RWPE1 (cell line): ENCODE measurements at places on chromosomes 1 and 21.

- DNase-seq: no peak
These were observed 8.5 kb downstream of the SERTAD4 start for GRCh38 chr1:210241121-210241520.

- peak; percentile 26 for DNase-seq
These were observed 4.0 kb downstream of the CASQ2 start for GRCh38 chr1:115764541-115764940.

DNA sequence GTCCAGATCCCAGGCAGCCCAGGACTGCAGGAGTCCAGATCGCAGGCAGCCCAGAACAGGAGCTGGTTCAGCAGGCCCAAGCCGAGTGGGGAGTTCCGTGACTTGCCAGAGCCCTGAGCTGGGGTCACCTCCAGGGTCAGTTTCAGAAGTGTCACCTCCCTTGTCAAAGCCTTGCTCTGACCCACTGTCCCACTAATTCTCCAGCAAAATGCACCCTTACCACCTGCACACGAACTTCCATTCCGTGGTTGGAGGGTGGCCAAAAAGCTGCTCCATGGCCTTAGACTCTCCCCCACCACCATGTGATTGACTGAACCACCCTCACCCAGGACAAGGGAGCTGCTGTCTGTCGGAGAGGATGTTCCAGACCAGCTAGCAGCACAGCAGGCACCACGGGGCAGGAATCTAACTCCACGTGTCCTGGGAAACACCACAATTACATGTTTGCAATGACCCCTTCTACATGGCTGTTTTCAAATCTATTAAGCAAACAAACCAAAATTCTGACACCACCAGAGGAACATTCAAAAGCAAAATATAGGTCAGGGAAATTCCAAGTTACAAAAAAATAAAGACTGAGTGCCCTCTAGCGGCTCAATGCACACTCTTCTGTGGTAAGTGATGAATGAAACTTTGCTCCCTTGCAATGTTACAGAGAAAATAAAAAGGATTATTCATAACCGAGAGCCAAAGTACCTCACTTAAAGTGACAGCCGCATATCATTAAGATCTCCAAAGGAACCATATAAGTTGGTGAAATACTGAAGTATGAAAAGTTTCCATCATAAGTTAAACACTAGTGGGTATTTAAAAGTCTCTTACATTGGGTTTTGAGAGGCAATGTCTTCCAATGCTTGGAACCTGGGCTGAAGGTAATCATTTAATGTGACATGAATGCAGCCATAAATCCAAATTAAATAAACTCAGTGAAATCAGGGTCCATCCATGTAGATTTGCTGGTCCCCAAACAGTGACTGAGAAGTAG is 76.3 kb downstream of the NPHP4 start:
- peak; percentile 50 for DNase-seq

GRCh38 chr1:68959461-68960030 is 462.7 kb upstream of the DEPDC1 start:
- DNase-seq: no peak

- no peak for DNase-seq
These were observed 83.0 kb upstream of the GCLM start for GRCh38 chr1:93992190-93992589.

DNA sequence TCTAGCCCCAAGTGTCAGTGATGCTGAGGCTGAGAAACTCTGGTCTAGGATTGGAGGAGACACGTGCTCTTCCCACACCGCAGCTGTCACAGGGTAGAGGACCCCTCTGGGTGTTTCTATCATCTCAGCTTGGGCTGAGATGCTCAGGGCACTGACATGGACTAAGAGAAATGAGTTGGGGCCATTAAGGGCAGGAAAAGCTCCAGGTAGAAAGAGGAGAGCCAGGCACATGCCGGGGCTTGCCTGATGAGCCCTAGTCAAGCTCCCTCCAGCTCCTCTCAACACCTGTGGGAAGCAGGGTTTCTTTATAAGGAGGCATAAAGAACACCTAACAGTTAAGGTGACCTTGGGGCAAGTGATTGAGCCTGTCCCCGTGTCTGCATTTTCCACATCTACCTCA is 17.3 kb downstream of the ABCA4 start:
- peak; percentile 12 for DNase-seq

GRCh38 chr1:148307583-148308185 is 155.6 kb upstream of the NBPF11 start:
- DNase-seq: no peak

DNA sequence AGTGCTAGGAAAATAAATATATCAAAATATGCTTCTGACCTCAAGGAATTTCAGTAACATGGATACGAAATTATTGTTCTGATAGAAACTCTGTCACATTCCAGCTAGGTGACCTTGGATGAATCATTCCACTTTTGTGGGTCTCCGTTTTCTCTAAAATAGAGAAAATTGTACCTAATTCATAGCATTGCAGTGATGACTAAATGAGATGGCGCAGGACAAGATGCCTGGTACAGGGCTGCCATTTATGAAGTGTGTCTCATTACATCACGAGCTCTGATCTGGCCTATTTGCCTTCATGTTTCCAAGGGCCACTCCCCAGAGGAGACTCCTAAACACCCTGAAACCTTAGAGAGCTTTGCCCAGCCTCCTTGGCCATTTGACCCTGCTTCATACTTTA is 480.0 kb upstream of the USP24 start:
- DNase-seq: no peak

- no peak for DNase-seq
These were observed 5.5 kb downstream of the ETNK2 start for GRCh38 chr1:204146309-204146708.

GRCh38 chr21:43758111-43758641 is 17.9 kb downstream of the CSTB start:
- no peak for DNase-seq

- DNase-seq: no peak
These were observed 54.9 kb upstream of the BACE2 start for GRCh38 chr21:41112740-41113692.
